ENCODE measurements at places on chromosomes 1 and 21. TPM values are rescaled to one million over a fixed set of nuclear protein-coding genes. Genes with fewer than 3 reads are reported as not detected.

GRCh38 chr21:22191581-22191980, 1193.4 kb downstream of the NCAM2 start:
- no peak for DNase-seq

The LRRC38 gene
- not detected for polyA plus RNA-seq

- DNase-seq: no peak
Measured at GRCh38 chr1:21868941-21869454, 56.9 kb downstream of the LDLRAD2 start.

The IGSF3 gene
- 5.8 TPM for polyA plus RNA-seq

- no peak for DNase-seq
Measured at GRCh38 chr1:235105051-235106043, 23.3 kb downstream of the TOMM20 start.

- DNase-seq: no peak
Measured at GRCh38 chr21:38751379-38752050, 54.2 kb upstream of the ETS2 start.

DNA sequence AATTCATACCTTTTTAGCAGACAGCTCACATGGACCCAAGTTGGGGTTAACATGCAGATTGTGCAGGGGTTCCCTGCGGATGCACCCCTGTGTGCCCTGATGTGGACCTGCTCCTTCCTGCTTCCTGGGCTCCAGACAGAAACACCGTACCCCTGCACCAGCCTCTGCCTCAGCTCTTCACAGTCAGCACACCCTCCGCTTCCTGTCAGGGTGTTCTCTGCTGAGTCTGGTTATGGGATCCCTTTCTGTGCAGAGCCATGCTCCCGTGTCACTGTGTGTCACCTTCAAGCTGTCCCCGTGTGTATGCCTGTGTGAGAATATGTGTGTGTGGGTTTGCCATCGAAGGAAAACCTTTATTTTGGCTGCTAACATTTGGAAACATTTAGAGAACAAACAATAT, 48.7 kb upstream of the KCNJ15 start:
- DNase-seq: no peak

DNA sequence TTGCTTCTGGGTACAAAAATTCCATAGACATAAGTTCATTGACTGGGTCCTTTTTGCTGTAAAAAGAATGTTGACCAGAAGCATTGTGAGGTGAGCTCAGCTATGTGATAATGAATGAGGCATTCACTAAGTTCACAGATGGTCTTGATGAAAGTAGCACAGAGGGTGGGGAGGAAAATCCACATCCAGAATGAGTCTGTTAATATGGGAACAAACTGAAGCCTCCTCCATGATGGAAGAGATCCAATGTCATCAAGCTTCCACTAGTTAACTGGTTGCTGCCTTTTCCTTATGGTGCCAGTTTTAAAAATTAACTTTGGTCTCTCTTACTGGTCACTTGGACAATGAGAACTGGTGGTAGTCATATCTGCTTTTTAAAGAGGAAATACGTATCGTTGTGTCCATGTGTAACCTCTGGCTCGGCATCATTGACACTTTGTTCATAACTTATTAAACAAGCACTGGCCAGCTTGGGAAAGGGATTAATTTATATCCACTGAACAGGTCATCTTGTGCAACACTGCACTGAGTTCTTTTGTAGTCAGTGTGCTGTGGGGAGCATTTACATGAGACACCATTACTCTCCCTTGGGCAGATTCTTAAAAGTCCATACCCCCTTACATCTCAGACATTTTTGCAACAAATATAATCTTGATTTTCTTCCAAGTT, 88.6 kb downstream of the ADAMTS1 start:
- no peak for DNase-seq

The BTBD19 gene
- polyA plus RNA-seq: 1.3 TPM

The CRYBG2 gene
- 2.4 TPM for polyA plus RNA-seq

The PLA2G2F gene
- not detected for polyA plus RNA-seq

DNA sequence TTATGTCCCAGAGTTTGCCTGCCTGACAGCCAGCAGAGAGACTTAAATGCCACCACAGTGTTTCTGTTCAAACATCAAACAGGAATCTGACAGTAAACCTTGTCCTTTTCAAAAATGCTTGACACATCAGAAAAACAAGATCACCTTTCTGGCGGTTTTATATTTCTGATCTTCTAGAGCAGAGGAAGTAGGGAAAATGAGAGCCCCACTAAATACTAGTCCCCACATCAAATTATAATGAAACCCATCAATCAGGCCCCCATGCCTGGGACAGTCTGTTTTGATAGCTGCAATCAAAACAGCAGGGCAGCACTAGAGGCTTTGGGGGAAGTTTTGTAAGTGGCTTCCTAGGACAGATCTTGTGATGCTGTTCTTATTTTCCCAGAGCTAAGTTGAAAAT, 129.3 kb downstream of the CNIH3 start:
- no peak for DNase-seq

DNA sequence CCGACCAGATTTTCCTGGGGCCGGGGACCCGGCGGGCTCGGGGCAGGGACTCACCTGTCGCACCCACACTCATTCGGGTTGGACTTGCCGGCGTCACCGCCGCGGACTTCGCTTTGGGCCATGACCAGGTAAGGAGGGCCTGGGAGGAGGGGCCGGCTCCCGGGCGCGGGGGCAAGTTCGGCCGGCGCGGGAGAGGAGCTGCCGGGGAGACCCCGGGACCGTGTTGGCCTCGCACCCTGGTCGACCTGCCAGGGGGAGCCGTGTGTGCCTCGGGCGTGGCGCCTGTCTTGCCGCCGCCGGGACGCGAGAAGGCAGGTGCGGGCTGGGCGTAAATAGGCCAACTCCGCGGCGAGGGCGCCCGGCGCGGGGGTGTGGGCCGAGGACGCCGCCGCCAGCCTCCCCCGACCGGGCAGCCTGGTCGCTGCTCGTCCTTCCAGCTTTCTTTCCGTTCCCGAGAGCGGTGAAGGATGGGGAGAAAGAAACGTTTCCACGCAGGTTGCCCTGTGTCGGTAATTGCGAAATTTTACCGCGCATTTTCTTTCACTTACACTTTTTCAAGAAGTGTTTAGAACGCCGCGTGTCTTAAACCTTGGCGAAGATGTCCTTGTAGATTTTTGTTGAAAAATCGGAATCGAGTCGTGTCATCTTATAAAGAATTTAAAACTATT, 558 bp downstream of the USP1 start:
- DNase-seq: no peak

- no peak for DNase-seq
Measured at GRCh38 chr1:157659576-157660247, 40.9 kb downstream of the FCRL3 start.

DNA sequence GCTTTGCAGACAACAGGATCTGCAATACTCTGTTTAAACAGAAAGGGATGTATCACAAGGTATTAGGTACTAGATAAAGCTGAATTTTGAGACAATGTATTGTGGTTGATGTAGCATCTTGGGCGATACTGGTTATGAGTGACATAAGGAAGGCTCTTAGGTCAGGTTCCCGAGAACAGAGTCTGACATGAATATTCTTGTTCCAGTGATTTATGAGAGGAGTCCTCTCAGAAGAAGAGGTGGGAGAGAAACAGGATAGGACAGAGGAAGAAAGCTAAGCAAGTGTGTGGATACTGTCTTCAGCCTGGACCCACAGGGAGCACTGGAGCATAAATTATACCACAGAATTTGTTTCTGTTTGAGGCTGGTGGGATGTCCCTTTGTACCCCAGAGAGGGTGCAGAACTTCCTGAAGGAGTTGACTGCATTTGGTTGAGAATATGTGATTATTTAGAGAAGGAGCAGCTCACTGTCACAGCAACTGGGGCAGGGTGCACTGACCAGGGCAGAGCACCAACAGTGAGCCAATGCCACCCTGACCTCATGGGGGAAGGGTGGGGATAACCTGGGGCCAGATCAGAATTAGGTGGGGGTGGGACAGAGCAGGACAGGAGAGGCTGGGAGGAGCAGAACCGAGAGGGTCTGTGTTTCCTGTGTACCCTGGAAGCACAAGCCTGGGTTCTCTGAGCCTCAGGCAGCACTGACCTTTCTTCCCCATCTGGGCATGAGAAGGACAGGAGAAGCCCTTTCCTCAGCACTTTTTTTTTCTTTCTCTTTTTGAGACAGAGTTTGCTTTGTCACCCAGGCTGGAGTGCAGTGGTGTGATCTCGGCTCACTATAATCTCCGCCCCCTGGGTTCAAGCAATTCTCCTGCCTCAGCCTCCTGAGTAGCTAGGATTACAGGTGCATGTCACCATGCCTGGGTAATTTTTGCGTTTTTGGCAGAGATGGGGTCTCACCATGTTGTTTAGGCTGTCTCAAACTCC, 36.3 kb upstream of the SLC6A9 start:
- no peak for DNase-seq

GRCh38 chr21:40754466-40754865, 92.5 kb downstream of the DSCAM start:
- DNase-seq: no peak

DNA sequence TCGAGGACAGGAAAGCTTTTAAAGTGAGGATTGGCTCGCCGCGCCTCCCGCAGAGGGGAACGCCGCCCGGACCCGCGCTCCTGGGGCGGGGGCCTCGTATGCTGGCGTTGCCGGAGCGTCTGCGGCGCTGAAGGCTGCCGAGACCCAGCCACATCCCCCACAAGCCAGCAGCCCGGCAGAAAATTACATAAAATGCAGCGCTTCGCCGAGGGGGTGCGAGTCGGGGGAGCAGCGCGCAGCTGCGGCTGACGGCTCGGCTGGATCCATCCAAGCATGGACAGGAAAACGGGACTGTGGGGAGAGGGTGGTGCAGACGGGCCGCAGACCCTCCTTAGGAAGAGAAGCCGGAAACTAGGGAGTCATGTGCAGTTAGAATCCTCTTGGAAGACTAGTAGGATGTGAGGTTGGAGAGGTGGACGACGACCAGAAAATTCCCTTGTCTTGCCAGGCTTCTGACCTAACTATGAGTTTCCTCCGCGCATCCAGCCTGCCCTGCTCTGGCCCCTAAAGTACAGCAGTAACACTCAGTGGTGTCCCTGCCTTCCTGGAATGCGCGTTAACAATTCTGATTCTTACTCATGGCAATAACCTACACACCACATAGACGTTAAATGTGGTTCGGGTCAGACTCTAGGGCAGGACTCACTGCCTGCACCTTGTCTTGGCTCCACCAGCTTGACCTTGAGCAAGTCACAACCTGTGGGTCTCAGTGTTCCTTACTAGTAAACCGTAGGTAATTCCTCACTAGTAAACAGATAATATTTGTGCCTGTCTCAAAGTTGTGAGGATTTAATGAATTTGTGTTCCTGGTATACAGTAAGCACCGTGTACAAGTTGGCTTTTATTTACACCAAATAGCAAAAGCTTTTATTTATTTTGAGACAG, 953 bp upstream of the BRWD1 start:
- peak; percentile 56 for DNase-seq

The NBPF20 gene
- polyA plus RNA-seq: 0.45 TPM

DNA sequence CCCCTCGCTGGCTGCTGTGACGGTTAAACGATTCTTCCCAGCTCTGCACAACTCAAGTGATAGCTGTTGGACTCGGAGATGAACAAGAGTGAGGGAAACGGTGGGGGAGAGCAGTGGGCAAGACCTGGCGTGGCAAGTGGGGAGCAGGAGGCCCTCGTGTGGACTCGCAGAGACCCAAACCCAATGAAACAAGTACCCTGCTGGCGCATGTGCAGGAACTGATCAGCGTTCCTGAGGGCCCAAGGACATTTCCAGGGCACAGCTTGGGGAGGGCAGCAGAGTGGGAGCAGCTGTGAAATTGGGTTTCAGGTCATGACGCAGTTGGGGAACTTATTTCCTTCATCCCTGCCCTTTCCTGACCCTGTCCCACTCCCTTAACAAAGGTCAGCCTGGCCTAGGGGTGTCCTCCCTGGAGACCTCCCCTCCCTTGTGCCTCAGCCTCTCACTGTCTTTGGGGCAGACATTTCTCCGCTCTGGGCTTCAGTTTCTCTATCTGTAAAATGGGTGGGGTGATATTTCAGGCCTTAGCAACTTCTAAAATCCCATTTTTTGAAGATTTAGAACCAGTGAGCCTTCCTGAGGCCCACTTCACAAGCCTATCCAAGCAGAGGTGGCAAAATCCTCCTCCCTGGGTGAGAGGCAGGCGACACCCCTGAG, 27.9 kb upstream of the ECE1 start:
- no peak for DNase-seq

DNA sequence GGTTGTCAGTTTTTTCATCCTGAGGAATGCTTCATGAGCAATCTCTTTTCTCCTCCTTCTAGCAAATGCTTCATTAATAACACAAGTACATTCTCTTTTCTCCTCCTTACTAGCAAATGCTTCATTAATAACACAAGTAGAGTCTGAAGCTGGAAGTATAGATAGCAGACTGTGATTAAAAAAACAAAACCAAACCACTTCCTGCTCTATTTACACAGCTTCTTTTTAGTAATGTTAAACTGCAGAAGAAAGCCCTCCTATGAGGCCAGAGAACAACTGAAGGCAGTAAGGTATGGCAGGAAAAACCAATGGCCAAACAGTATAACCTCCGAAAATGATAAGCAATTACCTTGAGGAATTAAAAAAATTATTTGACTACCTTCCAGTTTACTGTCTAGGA, 90.1 kb downstream of the ZSWIM5 start:
- DNase-seq: peak; percentile 36

The ALX3 gene
- polyA plus RNA-seq: not detected

DNA sequence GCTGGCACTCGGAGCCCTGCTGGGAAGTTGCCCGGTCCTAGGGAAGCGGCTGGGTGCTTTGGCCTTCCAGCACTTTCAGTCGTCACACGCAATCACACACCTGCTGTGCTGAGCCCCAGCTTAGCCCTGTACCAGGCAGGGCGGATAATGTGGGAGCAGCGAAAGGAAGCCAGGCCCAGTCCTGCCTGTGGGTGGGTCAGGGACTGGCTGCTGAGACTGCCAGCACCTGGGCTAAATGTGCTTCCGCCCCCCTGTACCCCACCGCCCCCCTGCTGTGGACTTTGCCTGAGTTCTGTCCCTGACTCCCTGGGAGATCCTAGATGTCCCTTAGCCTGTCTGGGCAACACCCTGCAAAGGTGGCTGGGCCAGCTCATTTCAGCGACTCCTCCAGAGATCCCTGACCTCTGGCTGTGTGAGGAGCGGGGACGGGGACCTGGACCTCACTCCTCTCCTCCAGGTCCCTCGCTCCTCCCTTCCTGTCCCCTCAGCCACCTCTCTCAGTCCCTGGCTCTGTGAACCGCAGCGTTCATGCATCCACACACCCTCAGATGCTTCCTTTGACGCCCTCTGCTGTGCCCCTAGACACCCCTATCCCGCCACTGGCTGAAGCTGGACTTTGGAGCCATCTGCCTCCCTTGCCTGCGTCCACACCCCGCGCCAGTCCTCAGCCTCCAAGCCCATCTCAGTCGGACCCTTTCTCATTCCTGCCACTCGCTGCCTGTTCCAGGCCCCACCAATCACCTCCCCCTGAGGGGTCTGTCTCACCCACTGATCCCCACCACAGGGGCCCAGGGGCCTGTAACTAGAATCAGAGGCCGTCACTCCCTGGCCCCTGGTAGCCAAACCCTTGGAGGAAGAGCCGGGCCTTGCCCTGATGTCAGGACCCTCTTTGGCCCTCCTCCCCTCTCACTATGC, 1.4 kb downstream of the MMEL1 start:
- DNase-seq: peak; percentile 89

All from small intestine (tissue), 16 donors.